ENCODE measurements at places on chromosomes 7 and 10.

DNA sequence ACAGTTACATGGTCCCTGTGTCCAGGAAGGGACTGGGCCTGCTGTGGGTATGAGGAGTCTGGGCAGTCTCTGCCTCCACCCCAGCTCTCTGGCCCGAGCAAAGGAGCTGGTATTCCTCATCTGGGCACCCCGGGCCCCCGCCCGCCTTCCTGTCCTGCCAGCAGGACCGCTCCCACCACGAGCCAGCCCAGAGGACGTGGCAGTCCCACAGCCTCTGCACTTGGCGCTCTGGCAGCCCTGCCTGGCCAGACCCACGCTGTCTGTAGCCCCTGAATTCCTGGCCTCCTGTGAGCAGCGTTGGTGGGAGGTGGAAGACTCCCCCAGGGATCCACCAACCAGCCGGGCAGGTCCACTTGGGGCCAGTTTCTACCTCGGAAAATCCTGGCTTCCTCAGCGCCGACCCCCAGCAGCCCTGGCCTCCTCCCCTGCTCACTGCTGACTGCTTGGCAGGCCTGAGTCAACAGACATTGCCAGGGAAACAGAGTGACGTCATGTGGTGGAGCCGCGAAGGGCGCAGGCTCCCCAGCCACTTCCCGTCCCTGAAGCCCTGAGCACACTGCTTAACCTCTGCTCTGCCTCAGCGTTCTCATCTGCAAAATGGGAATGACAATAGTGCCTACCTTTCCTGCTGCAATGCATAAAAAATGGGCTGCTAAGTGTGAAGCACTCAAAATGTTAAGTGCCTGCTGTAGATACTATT lies 21.6 kb upstream of the LIMK1 start:
- DNase-seq = peak; percentile 53

DNA sequence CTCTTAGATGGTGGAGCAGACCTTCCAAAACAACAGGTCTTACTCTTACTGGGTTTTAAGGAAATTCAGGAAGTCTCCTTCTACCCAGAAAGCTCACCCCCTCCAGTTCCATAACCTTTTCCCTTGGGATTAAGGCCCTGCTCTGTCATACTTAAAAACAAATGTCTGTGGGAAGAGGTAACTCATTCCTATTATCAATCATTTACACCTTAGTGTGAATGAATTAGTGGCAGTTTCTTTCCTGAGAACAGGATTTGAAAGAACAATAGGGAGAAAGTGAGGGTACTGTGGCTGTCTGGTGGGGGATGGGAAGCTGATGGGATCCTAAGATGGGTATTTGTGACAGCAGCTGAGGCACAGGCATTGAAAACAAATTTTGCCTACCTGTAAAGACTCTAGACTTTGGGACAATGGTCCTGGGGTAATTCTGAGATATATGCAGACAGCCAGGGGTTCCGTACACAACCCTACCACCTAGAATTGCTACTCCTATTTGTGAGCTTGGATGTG lies 22.2 kb upstream of the PDLIM1 start:
- DNase-seq = no peak

- no peak for DNase-seq
Observed at GRCh38 chr10:69056536-69057260, 31.2 kb upstream of the SRGN start.

DNA sequence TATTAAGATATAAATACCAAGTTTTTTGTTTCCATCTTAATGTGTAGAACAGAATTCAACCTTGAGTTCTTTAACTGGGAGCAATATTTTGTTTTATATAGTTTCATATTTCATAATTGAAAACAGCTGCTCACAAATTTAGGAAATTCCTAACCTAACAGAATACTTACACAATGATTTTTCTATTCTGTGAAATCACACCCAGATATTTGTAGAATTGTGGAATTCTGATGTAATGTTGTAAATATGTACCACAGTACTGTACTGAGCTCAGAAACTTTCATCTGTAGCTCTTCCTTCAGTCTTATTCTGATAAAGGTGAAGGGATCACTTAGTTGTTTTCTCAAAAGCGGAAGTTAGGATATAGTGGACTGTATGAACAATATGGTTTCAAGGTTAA lies 143.4 kb upstream of the GLI3 start:
- no peak for DNase-seq

- DNase-seq = no peak
Observed at GRCh38 chr10:59880971-59881510, 25.3 kb downstream of the CCDC6 start.

DNA sequence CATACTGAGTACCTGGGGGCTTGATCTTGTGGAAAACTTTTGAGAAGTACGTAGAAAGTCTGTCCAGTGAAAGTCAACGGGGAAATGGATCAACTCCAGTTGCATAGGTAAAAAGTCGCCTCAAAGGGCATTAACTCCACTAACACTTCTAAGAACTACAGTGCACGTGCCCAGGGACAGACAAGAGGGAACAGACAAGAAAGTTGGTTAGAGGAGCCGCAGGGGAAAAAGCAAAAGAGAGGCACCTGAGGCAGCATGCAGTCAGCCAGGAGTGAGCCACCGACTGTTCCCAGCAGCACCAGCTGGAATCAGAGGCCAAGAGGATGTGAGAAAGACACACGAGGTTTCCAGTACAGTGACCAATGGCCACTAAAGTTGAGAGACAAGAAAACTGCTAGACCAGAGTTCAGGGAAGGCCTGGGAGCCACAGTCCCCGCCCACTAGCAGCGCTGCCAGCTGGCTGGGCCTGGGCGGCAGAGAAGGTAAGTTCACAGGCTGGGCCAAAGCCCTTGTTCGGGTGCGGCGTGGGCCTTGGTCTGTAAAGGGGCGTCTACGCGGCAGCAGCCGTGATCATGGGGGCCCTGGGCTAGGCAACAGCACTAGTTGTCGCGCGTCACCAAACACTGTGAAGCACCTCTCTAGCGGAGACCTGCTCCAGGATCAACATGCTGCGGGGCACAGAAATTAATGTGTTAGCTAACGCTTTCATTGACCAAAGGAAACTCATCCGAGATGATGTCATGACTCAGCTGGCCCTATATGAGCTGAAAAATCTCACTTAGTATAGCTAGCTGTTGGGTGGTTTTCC lies 14.0 kb downstream of the ITGB1 start:
- DNase-seq = no peak

DNA sequence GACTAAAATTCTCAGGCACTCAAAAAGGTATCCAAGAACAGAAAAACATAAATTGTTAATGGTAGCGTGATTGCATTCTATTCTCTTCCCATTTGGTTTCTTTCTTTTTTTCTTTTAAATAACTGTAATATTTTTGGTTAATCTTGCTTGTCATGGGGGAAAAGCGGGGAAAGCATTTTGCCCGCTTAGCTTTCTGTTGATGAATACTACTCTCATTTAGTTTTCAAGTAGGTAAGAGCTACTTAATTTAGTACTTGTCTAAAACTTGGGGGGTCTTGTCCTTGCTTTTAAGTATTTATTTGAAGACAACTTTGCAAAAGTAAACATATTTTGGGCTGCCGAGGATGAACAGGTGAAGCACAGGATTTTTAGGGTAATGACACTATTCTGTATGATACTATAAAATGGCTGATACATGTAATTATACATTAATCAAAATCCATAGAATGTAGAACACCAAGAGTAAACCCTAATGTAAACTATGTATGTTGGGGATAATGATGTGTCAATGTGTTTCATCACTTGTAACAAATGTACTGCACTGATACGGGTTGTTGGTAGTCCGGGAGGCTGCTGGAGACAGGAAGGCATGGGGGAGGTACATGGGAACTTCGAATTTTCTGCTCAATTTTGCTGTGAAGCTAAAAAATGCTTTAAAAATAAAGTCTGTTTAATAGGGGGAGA lies 1.7 kb downstream of the TES start:
- no peak for DNase-seq

DNA sequence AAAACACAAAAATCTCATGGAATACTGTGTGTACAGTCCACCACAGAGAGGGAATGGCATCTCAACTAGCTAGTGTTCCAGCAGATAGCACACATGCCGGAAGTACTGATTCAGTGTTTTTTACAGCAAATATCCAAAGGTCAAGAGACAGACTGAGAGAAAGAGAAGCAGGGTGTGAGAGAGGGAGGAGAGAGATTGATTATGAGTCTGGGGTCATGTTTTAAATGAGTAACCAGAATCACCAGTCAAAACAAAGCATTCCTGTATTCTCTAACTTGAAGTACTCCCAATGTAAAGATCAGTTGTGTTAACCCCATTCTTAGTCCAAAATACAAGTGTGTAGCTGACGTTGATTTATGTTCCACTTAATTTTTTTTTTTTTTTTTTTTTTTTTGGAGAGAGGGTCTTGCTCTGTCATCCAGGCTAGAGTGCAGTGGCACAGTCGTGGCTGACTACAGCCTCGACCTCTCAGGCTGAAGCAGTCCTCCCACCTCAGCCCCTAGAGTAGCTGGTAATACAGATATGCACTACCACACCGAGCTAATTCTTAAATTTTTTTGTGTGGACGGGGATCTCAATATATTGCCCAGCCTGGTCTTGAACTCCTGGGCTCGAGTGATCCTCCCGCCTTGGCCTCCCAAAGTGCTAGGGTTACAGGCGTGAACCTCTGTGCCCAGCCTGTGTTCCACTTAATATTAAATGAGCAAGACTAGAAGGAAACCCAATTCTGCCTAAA lies 114.2 kb downstream of the TAF3 start:
- no peak for DNase-seq

DNA sequence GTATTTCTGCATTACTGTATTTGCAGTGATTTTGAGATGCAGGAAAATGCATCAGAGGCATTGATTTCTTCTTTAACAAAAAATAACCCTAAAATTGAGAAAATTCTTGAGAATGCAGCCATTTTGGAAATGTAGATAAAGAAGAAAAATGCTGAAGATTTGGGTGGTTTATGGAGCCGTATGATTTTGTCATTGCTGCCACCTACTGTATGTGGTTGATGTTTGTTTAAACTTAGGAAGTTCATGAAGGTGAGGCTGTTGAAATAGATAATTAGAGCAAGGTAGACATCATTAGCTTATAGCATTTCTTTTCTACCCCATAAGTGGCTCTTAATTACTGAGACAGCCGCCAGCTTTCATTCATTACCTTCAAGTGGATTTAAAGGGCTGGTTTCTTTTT lies 92.1 kb upstream of the SAMD8 start:
- DNase-seq = peak; percentile 48

GRCh38 chr7:63067897-63068585 lies 930.6 kb upstream of the ZNF722 start:
- DNase-seq = no peak

GRCh38 chr10:70552586-70552985 lies 50.0 kb downstream of the PRF1 start:
- no peak for DNase-seq

- DNase-seq = no peak
Observed at GRCh38 chr10:119022846-119023552, 6.5 kb upstream of the NANOS1 start.

DNA sequence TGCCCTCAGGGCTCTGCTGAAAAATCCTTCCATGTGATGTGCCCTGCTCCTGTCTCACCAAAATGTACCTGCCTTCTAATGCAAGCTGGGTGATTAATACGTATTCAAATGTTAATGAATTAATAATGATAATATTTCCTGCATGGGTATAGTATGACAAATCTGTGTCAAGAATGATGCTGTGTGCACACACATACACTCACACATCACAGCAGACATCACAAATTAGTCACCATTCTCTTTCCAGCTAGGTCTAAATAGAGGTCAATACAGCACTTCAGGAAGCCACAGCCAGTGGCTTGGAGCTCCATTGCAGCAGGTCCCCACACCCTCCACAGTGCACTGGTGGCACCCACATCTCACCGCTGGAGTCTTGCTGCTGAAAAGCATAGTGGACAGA lies 681.2 kb upstream of the NRP1 start:
- no peak for DNase-seq

DNA sequence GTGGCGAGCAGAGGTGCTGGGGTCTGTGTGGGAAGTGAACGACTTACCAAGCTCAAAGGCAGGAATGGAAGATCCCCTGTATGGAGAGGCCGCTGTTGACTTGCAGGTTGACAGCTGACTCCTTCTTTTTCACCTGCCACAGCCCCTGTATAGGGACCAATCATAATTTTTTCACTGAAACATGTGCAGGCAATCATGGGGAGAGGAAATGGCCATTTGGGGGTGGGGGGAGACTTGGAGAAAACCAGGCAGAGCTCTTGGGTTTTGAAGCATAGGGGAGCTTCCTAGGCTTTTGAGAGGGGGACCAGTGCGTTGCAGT lies 101.4 kb downstream of the WDR37 start:
- no peak for DNase-seq

DNA sequence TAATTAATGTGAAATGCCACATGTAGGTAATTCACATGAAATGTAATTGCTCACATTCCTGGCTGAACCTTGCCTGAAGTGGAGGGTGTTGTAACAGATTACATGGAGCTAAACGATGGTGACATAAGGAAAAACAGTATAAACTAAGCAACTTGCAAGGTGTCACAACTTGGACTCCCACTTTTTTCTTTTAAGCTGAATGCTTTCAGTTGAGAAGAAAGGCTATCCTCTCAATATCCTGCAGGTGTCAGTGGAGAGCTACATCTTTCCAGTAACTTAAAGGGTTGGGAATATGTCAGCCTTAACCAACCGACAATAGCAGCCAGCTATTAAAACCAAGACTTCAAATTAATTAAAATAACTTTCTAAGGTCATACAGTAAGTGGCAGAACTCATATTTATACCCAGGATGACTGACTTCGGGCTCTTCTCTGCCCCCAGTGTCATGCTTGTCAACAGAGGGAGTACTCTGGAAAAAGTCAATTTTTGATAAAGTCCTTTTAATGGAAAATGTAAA lies 33.7 kb downstream of the NRBF2 start:
- DNase-seq = no peak

DNA sequence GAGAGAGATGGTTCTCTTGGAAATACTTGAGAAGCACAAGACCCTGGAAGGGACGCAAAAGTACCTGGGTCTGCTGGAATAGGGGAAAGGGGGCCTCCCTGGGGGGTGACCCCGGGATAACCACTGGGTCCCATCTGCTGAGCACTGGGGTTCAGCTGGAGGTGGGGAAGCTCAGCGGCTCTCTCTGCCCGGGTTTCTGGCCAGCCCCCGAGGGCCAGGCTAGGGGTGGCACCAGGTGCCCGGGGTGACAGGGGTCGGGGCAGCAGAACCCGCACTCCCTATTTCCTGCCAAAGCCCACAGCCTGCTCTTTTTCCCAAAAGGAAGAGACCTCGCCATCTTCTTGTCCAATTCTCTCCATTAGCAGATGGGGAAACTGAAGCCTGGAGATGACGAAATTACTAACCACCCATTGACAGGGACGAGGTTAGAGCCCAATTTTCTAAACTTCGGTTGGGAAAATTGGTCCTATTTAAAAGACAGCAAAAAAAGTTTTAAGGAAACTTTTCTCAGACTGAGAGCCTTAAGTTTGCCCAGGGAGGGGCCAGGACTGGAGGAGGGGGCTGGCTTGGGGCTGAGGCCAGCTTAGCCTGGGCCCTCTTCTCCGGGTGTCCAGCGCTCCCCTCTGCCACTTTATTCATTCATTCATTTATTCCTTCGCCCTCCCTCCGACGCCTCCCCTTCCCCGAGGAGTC lies 17.8 kb upstream of the GATA3 start:
- DNase-seq = no peak
